ENCODE measurements at places on chromosomes 6 and 20.

GRCh38 chr6:41359617-41360313 is 24.4 kb downstream of the NCR2 start:
- DNase-seq: no peak

GRCh38 chr20:53876956-53877355 is 193.4 kb downstream of the BCAS1 start:
- no peak for DNase-seq

DNA sequence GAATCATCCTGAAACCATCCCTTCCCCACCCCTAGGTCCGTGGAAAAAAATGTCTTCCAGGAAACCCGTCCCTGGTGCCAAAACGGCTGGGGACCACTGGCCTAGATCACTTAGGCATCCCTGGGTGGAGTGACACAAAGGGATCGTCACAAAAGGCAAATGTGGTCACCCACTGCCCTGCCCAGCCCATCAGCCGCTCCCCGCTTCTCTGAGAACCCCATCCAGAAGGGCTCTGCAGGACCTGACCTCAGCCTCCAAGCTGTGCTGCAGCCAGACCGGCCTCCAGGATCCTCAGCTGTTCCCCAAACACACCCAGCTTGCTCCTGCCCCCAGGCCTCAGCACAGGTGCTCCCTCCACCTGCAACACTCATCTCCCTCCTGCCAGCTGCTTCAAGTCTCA is 61.6 kb downstream of the PREX1 start:
- DNase-seq: no peak

- peak; percentile 42 for DNase-seq
Measured at GRCh38 chr6:152952866-152953509, 29.9 kb downstream of the FBXO5 start.

DNA sequence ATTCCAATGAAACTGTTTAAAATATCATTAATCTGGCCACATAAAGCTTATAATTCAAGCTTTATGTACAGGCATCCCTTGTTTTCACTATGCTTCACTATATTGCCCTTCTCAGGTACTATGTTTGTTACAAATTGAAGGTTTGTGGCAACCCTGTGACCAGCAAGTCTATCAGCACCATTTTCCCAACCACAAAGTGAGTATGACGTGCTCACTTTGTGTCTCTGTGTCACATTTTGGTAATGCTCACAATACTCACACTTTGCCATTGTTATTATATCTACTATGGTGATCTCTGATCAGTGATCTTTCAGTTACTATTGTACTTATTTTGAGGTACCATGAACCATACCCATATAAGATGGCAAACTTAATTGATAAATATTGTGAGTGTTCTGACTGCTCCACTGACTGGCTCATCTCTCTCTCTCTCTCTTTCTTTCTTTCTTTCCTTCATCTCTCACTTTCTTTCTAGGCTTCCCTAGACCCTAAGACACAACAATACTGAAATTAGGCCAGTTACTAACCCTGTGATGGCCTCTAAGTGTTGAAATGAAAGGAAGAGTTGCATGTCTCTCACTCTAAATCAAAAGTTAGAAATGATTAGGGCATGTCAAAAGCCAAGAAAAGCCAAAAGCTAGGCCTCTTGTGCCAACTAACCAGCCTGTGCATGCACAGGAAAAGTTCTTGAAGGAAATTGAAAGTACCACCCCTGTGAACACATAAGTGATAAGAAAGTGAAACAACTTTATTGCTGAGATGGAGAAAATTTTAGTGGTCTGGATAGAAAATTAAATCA is 227.9 kb downstream of the BCAS1 start:
- DNase-seq: no peak

- DNase-seq: no peak
Measured at GRCh38 chr6:166437661-166438060, 54.9 kb upstream of the MPC1 start.

GRCh38 chr6:156949376-156949775 is 172.2 kb downstream of the ARID1B start:
- peak; percentile 84 for DNase-seq

- DNase-seq: no peak
Measured at GRCh38 chr6:132607544-132608233, 16.4 kb downstream of the TAAR2 start.

DNA sequence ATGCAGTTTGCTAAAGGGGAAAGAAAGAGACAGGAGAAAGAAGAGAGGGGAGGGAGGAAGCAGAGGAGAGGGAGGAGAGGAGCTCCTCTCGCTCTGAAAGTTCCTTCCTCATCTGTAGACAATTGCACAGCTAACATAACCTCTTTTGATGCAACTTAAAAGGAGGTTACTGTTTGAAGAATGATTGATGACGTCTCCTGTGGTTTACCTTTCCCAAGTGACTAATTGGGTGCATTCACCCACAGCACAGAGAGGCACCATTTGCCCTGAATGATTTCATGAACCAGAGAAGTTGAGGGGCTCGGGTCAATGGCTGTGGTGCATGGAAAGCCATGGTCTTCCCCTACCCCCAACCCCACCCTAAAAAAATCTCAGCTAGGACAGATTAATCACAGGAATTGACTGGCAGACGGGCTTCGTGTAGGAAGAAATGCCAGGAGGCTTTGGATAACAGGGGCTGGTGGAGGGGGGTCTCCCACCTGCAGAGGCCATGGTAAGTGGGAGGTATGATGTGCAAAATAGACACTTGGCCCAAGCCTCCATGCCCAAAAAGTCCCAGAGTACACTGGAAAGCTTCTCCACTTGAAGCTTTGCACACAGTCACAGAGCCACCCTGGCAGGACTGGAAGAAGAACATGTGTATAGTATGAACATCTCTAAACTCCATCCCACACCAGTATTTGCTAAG is 213.7 kb downstream of the ANKRD60 start:
- DNase-seq: no peak

DNA sequence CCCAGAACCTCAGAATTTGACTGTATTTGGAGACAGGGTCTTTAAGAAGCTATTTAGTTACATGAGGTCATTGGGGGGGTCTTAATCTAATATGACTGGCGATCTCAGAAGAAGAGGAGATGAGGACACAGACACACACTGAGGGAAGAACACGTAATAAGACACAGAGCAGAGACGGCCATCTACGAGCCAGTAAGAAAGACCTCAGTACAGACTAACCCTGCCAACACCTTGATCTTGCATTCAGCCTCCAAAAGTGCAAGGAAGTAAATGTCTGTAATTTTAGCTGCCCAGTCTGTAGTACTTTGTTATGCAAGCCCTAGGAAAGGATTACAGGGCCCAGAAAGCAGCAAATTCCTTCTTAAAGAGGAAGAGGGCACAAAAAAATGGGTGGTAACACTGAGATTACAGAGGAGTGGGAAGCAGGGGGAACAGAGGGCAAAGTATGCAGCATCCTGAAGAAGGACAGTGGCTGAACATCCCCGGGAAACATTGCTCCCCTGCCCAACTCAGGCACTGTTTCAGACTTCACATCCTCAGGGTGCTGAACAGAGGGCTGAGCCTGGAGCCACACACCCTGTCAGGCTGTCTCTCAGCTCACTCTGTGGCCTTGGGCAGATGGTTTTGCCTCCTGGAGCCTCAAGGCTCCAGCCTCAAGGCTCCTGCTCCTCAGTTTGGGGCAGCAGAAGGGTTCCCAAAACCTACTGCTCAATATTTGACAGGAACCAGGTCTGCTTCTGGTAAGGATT is 27.9 kb upstream of the SIRPG start:
- DNase-seq: no peak

GRCh38 chr6:54632984-54633565 is 213.5 kb upstream of the FAM83B start:
- DNase-seq: no peak

- no peak for DNase-seq
Measured at GRCh38 chr20:63106765-63107448, 100.1 kb upstream of the BHLHE23 start.

- peak; percentile 77 for DNase-seq
Measured at GRCh38 chr6:112027942-112028674, 25.8 kb upstream of the CCN6 start.

DNA sequence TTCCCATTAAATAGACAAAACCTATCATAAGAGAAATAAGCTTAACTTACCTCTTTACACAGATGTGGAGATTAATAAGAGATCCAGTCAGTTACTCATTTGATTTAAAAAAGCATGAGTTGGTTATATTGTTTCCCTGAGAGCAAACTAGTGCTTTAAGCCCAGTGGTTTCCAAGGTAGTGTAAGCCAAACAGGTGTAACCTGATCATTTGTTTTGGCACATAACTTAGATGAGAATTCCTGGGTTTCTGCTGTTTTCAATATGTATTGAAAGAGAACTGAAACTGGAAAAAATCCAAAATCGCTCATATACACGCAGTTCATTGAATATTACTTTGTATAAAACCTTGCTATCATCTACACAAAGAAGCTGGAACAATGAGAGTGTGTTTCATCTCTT is 30.5 kb upstream of the SMIM8 start:
- DNase-seq: no peak

DNA sequence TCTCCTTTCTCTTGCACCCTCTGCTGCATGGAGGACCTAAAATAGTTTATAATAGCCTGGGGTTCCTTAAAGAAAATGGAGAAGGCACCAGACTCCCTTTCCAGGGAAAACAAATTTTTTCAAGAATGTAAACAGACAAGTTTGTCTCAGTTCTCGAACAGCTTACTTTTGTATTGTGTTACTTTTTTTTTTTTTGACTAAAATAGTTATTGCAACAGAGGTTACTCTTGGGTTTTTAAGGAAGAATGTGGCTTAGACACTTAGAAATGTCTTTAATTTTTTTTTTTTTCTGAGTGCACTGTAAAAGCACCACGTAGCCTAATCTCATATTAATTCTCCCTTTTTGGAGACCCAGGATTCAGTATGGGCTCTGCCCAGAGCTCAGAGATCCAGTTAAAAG is 148.7 kb upstream of the CARMIL1 start:
- DNase-seq: peak; percentile 33

DNA sequence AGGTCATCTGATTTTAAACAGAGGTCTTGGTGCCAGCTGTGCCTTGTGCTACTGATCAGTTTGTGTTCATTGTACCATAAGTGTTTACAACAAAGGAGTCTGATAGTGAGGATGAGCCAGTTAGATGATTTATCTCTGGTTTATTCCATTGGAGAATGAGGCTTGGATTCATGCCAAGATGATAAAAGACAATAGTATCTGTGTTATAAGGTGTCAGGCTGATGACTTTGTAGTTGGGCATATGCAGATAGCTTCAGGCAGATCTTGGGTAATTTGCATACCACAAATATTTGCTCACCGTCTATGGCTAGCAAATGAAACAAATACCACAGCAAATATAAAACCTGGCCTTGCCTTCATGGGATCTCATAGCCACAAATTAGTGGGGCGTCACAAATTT is 43.3 kb upstream of the PHACTR2 start:
- peak; percentile 41 for DNase-seq

DNA sequence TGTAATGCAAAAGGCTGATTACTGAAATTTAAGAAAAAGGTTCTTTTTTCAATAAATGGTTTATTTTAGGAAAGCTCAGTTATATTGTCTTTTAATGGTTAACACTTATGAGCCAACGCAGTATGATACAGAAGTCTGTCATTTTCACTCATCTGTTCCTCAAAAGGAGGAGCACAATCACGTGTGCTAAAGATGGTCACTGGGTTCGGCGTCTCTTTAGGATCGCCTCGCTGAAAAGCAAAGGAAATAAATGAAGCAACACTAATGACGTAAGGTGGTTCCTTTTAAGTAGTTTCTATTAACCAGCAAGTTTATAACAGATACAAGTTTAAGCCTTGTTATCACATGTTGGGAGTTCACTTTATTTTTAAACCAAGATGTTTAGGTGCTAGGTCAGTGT is 125.7 kb downstream of the MAP3K4 start:
- no peak for DNase-seq

DNA sequence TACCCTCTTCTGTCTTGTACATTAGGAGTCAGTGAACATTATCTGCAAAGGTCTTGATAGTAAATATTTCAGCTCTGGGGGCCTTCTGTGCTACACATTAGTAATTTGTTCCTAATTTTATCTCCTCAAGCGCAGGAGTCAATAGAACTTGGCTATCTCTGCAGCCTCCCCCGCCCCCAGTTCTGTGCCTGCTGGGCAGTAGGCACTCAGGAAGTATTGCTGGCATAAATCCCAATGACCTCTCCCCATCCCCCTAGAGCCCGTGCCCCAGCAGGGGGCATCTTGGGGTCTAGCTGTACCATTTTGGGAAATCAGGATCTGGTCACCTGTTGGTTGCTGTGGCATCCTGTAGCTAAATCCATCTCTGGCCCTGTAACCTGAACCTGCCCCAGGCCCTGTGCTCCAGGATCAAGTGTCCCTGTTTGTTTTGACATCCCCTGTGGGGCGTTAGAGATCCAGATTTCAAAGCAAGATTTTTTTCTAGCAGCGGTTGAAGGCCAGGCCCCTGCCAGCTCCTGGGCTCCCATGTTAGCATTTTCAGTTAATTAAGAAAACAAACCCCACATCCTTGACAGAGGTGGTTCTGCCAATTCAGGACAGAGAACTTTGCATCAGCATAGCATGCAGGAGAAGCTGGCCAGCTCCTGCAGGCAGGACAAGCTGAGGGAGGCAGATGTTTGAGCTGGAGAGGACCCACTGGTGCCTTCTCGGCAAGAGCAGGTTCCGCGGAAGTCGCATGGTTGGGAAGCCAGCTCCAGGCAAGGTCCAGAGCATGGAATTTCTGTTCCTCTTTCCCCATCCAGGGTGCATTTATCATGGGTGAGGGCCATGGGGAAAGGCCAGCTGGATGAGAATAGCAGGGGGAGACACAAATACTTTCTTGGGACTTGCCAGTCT is 32.1 kb downstream of the DAAM2 start:
- DNase-seq: no peak

- DNase-seq: peak; percentile 13
Measured at GRCh38 chr20:58889798-58890517, 37.4 kb downstream of the GNAS start.
